ENCODE measurements at places on chromosomes 1 and 21.

GRCh38 chr1:1004780-1005697 is 5.1 kb upstream of the HES4 start:
- no peak for DNase-seq

DNA sequence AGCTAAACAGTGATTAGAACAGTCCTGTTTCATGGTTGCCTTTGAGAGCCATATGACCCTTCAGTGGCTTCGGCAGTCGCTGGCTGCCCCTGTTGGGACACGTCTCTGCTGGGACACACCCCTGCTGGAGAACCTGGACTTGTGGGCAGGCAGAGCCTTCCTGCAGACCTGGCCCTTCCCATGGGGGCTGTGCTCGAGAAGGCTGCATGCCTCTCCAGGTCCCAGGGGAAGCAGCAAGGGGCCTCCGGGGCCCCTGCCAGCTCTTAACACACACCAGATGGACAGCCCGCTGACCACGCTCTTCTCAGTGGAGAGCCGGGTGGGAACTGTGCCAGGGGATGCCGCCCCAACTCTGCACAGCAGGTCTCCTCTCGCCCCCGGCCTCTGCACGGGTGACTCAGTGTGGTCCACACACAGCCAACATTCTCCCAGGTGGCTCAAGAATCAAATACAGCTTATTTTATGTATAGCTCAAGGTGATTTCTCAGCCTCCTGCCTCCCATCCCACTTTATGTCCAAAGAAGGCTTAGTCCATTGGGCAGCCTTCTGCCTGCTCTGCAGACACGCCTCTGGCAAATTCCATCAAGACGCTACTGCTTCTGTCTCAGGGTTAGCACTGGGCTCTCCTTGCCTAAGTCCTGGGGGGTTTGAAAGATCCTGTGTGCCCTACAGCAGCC is 450.8 kb downstream of the KIF26B start:
- DNase-seq, result no peak

GRCh38 chr1:21165646-21166045 is 11.1 kb downstream of the EIF4G3 start:
- no peak for DNase-seq

DNA sequence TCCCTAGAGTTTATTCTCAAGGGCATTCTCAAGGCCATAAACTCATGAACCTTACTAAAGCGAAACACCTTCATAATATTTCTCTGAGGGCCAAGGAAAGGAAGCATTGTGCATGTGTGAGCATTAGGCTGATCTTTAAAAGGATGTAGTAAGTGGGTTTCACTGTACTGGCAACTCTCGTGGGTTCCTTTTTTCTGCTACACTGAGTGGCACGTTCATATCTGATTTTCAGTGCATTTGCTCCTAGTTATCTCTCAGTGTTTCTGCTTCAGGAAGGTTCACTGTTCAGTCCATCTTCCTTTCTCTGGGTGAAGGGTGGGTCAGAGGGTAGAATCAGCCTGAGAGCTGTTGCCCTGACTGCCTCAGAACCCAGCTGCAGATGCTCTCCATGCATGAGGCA is 192.8 kb upstream of the ADGRL2 start:
- DNase-seq, result no peak

DNA sequence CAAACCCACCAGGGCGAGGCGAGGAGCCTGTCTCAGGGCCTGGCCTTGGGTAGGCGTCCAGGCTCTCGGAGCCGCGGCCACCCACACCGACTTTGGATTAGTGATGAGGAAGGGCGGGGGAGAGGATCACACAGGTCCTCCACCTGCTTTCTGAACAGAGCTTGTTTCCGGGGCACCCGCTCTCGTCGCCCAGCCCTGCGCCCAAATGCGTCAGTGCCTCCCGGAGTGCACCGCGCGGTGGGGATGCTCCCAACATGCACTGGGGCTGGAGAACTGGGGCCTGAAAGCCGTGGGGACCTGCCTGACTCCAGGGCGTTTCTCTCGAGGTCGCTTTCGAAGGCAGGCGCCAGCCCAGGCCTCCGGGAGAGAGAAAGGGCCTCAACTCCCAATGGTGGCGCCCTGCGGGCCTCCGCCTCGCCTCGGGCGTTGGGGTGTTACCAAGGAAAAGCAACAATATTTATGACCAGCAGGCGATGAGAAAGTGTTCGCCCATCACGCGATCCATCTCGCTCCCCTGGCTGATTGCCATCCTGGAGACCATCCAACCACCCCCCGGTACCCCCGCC is 8.9 kb upstream of the LHX8 start:
- no peak for DNase-seq

GRCh38 chr1:46077644-46078043 is 54.8 kb downstream of the PIK3R3 start:
- no peak for DNase-seq

GRCh38 chr1:15417059-15417934 is 7.6 kb downstream of the EFHD2 start:
- DNase-seq, result peak; percentile 25

DNA sequence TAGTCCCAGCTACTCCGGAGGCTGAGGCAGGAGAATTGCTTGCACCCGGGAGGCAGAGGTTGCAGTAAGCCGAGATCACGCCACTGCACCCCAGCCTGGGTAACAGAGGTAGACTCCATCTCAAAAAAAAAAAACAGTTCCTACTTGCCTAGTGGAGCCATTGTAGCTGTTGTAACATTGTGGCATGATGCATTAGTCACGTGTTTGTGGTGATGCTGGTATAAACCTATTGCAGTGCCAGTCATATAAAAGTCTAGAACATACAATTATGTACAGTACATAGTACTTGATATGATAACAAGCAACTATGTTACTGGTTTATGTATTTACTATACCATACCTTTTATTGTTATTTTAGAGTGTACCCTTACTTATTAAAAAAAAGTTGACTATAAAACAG is 16.2 kb downstream of the KYAT3 start:
- no peak for DNase-seq

DNA sequence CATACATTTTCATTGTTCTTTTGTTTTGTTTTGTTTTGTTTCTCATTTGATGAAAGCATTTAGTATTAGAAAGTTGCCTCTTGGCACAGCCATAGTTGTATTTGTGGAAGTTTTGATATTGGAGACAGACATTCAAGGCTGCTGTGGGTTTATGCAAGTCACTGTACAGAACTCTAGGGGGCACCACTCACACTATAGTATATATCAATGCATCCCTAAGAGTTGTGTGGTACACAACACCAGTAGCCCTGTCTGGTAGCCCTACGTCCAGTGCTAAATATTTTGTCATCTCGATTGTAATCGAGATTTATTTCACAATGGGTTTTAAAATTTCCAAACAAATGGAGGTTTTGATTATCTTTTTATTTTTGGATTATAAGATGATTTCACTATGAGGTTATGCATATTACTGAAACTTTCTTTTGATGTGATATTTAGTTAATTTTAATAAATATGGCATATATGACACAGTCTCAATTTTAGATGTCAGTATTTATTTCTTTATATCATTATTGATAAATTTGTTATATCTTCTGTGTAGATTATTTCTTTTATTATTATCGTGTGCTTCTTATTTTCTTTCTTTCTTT is 112.2 kb downstream of the NR5A2 start:
- DNase-seq, result no peak

All from naive thymus-derived CD8-positive, alpha-beta T cell (primary cell).